ENCODE measurements at places on chromosomes 2 and 18.

DNA sequence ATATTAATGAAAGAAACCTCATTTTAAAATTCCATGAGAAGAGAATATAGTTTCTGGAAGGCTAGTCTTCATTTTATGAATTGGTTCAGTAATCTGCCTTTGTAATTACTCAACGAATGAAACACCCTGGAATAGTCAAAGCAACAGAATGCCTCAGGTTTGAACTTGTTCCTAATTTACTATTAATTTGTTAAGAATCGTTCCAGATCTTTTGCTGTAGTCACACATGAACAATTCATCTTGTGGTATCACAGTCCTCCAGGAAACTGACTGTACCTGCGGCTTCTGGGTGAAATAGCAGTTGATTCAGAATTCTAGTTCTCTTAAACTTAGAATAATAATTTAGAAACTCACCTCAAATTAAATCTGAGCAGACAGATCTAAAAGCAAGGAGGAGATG lies 282.7 kb upstream of the MAP2 start:
- no peak for DNase-seq

DNA sequence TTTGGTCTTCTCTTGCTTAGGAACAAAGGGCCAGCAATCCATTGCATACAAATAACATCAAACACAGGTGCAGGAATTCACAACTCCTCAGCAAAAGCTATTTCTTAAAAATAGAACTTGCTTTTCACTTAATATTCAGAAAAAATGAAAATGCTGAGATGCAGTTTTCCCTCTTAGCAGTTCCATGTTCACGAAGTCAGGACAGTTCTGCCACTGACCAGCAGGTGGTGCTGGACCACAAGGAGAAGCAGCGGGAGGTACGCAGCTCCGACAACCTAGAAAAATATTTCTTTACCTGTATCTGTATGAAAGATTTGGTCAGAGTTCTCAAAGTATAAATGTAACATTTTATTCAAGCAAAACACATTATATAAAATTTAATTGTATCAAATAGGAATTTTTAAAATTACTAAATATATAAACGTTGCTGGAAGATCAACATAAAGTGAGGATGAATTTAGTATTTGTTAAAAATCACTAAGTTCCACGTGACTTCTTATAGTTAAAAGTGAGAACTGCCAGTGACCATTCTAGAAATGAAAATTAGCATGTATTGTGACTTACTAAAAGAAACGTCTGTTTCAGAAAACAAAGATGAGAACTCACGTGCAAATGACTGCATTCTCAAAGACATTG lies 48.8 kb downstream of the ADNP2 start:
- no peak for DNase-seq

DNA sequence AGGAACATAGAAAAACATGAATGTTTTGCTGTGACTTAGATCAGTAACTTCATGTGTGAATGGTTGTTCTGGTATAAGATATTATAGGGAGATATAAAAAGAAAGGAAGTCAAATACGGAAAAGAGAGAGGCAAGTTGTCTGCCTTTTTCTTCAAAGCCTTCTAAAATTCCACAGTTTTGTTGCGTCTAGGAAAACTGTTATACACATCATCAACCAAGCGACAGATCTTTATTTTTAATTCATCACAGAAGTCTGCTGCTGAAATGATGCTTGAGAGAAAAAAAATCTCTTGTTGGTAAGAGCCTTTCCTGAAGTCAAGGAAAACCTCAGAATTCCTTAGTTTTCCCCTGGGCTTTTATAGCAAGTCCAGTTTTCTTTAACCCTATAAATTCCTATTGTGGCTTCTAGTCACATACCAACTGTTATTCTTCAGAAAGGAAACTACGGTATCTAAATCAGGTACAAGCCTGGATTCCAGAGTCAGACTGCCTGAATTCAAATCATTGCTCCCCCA lies 36.3 kb upstream of the TANC1 start:
- DNase-seq: no peak

DNA sequence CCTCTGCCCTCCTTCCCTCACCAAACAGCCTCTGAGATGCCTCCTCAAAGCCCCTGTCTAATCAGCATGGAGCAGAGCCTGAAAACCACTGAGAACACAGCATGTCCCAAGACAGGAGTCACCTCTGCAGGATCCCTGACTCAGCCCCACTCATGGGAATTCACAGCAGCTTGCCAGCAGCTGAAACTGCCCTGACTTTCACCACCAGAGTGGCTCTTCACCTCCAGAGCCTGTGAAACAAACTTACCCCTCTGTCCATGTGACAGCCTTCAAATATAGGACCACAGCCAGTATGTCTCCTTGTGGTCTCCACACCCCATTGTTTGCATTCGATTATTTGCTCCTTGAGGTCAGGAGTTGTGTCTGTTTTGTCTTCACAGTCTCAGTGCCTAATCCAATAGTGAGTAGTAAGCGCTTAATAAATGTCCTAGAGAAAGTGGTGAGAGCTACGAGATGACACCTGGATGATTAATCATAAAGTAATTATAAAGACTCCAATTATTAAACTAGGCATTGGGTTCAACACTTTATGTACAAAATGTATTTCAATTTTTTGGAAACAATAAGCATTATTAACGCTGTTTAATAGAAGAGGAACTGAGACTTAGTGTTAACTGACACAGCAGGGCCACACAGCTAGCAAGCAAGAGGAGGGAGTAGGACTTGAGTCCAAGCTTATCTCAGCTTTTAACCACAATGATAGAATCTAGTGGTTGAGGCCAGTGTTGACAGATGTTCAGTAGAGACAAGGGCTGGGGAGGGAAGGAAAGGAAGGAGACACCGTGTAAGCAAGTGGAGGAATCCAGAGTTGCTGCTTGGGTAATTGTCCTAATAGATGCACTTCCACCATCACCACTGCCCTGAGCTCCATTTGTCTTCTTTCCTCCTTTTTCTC lies 358.7 kb upstream of the TNP1 start:
- DNase-seq: no peak

DNA sequence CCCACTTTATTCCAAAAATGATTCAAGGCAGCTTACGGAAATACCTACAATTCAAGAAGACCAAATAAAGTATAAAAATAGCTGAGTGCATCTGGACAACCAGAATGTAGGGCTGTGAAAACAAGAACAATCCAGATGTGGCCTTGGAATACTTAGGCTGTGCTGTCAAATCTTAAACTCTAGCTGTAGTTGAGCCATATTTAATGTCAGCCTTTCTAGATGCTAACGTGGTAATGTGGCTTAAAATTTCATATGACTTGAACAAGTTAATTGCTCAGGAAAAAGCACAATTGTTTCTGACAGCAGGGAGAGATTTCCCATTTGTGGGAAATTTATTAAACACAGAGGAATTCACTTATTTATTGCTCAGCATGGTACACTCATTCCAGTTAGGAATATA lies 14.6 kb upstream of the NAPG start:
- no peak for DNase-seq

DNA sequence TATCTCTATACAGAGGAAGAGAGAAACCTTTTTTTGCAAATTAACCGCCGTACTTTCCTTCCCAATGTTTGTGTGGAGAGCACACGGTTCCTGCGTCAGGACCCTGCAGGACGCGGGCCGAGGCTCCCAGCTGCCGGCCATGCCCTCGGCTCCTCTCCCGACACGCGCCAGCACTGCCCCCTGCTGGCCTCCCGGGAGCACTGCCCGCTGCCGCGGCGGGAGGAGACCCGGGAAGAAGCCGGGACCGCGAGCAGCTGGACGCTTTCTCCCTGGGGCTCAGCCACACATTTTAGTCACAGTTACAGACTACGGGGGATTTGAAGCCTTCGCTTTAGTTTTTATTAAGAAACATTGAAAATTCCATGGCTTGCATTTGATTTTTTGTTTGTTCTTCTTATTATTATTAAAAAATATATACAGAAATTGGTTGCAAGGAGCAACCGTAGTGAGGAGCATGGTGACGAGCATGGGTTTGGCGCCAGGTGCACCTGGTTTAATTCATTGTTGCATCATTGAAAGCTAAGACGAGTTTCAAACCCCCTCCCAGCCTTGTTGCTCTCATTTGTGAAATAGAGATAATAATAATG lies 401.2 kb downstream of the GALR1 start:
- peak; percentile 89 for DNase-seq

- no peak for DNase-seq
These were observed 44.2 kb downstream of the PROC start for GRCh38 chr2:127462461-127462860.

DNA sequence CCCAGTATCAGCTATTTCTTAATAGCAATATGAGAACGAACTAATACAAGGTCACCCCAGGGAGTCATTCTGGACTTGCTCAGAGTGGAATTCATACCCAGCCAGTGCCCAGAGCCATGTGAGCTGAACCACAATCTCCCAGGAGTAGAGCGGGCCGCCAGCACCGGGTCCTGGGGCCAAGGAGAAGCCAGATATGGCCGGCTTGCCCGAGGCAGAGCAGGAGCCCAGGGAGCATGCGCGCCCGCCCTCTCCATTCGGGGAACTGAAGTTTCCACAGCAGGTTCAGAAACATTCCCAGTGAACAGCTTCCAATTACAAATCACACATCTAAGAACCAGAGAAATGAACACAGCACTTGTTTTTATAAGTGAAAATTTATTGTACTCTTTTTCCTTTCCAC lies 37.5 kb downstream of the EIPR1 start:
- no peak for DNase-seq

DNA sequence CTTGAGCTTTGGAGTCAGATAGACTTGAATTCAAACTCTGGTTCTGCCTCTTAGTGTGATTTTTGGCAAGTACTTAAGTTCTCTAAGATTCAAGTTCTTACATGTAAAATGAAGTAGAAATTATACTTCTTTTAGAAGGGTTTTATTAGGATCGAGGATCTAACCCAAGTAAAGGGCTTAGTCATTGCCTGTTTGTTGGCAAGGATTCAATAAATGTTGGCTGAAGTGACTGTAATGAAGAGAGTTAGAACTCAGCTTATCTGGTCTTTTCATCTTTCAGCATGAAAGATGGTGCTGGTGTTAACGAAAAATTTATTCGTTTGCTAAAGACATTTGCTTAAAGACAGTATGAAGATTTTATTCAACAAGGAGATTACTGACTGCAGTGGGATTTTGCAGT lies 315.9 kb upstream of the THUMPD2 start:
- DNase-seq: no peak

DNA sequence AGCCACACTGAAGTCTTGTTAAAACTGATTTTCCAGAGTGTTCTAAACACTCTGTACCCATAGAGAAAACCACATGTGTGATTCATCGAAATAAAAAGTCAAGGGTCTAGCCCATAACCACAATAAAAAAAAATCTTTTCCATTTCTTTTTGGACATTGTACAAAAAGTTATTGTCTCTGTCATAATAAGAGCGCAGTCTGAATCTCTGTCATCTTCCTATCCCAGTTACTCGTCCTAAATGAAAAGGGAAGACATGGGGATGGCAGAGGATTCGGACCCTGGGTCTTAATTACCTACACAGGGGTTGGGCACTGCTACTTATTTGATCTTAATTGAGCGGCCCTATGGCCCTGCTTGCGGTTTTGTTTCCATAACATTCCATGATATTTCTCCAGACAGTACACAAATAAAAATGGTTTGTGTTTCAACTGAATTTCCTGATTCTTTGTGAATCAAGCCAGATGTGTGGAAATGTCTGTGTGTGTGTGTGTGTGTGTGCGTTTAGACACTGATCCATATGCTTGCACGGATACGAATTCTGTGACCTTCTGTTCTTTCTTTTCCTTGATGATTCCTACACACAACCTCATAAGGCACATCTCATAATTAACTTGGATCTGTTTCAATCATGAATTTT lies 133.4 kb upstream of the SPATS2L start:
- DNase-seq: no peak

GRCh38 chr2:219626540-219626939 lies 890 bp upstream of the SLC4A3 start:
- no peak for DNase-seq

DNA sequence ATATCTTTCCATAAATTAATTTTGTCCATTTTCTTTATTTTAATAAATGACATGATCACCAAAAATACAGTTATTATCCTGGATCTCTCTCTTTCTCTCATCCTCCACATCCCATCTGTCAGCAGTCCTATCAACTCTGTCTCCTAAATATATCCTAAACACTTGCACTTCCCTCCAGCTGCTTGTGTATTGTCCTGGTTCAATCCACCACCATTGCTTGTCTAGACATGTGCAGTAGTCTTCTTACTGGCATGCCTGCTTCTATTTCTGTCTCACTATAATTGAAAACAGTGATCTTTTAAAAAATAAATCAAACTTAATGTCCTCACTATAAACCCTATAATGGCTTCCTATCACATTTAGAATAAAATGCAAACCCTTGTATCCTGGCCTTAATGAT lies 2168.6 kb upstream of the PIK3C3 start:
- no peak for DNase-seq

- DNase-seq: no peak
These were observed 12.1 kb downstream of the PTMA start for GRCh38 chr2:231720292-231720986.

DNA sequence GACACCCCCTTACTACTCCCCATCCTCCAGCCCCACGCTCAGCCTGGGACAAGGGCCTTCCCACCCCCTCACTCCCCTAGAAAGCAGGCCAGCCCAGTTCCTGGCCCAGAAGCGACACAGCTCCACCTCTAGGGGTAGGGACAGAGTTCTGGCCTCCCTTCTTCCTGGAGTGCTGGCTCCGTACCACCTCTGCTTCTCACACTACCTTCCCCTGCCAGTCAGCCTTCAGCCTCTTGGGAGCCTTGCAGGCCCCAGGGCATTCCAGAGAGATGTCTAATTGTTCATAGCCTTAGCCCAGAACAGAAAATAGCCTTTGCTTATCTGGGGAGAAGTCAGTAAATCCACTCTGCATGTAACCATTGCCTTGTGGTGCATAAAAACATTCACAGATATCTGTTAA lies 13.1 kb upstream of the CATIP start:
- no peak for DNase-seq

- DNase-seq: no peak
These were observed 2.4 kb downstream of the DGKD start for GRCh38 chr2:233356546-233357308.

DNA sequence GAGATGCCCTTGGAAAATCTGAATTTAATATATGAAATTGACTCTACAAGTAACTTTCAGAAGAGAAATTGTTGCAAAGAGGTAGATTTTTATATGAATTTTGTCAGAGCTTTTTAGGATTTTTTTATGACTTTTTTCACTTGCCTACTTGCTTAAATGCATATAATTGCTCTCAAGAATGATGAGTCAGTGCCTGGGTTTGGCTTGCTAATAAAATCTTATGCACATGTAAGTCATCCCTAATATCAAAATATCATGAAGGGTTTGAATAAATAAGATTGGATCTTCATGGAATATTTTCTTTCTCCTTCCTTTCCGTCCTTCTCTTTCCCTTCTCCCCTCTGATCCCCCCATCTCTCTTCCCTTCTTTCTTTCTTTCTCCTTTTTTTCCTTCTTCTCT lies 354.1 kb downstream of the TXNL1 start:
- DNase-seq: no peak

GRCh38 chr2:237181844-237182243 lies 96.2 kb downstream of the COPS8 start:
- no peak for DNase-seq

GRCh38 chr2:105793196-105793975 lies 48.7 kb downstream of the NCK2 start:
- no peak for DNase-seq

GRCh38 chr2:240917684-240918257 lies 11.6 kb downstream of the CROCC2 start:
- peak; percentile 43 for DNase-seq

GRCh38 chr2:24024996-24025663 lies 15.2 kb downstream of the MFSD2B start:
- DNase-seq: no peak
